ENCODE measurements at places on chromosomes 2 and 18.

DNA sequence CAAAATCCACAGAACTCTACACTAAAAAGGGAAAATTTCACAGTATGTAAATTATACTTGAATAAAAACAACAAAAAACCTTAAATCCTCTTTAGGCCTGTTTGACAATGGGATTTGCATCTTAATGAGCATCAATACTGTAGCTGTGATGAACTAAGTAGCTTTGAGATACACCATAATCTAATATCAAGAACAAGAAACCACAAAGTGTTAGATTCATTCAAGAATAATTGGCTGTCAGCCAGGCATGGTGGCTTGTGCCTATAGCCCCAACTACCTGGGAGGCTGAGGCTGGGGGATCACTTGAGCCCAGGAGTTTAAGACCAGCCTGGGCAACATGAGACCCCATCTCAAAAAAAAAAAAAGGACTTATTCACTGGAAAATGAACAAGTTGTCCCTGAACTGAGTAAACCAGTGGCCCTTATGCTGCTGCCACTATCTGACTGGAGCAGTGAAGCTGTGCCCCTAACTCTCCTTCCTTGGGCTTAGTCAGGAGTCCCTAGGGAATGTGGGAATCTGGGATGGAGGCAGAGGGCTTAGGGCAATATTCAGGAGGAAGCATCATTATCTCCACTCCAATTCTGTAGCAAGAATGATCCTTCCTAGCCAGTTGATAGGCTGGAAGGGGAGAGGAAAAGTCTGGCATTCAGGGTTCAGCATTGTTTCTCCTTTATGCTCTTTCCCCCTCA is 88.5 kb downstream of the PRKCE start:
- DNase-seq, result no peak

GRCh38 chr2:218224186-218224585 is 7.2 kb downstream of the ARPC2 start:
- DNase-seq, result no peak

GRCh38 chr2:96505231-96505889 is at the start of gene NEURL3:
NEURL3 (minus strand) TSS chr2:96505357; CDS start chr2:96505286, 71 bp downstream.
- DNase-seq, result no peak

DNA sequence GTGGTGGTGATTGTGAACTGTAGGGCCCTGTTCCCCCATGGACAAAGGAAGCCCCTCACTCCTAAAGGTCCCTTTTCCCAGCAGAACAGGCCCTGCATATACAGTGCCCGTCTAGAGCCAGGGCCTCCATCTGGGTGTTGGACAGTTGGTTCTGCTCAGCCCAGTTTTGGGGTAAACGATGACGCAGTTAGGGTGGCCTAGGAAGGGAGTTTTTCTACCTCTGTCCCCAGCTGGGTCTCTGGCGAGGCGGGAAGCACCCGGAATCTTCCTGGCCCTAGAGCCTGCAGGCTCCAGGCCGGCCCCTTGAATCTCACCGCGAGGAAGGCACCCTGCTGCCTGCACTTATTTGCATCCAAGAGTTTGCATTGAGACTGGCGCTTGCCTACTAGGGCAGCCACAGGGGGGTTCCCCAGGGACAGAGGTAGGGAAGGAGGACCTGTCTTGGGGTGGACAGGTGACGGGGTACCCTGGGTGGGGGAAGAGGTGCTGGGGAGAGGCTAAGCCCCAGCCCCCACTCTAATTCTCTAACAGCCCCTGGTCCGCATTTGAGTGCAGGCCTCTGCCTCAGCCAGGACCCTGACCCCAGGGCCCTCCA is 529 bp upstream of the MTA3 start:
- DNase-seq, result peak; percentile 69

- no peak for DNase-seq
Observed at GRCh38 chr2:24403832-24404212, 43.5 kb upstream of the ITSN2 start.

Data from C1 segment of cervical spinal cord (tissue), 14 donors.